Stimulated activated CD4-positive, alpha-beta T cell treated with anti-CD3 and anti-CD28 coated beads, Interleukin-1b, Interleukin-23, amount 100 ng/mL, for 1 hour (primary cell): ENCODE measurements at places on chromosomes 13 and 19.

GRCh38 chr19:16678498-16678897 lies 17.6 kb downstream of the TMEM38A start:
- DNase-seq = no peak

DNA sequence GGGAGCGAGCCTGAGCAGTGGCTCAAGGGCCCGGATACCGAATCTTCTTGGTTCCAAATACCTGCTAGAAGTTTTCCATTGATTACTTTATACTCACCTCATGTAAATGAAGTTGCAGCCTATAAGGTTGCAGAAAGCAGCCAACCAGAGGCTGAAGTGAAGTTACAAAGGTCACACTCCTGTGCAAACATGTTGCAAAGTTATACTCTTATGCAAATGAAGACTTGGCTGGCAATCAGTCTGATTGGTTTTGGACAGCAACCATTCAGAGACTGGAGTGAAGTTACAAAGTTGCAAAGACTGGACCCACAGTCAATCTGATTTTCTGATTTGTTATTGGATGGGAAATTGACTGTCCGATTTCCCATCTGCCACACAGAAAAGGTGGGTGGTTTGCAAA lies 152.5 kb downstream of the GGACT start:
- DNase-seq = no peak

GRCh38 chr13:40666933-40667621 lies 636 bp upstream of the FOXO1 start:
- DNase-seq = no peak

GRCh38 chr19:30183807-30184490 lies 188.2 kb upstream of the ZNF536 start:
- DNase-seq = no peak

DNA sequence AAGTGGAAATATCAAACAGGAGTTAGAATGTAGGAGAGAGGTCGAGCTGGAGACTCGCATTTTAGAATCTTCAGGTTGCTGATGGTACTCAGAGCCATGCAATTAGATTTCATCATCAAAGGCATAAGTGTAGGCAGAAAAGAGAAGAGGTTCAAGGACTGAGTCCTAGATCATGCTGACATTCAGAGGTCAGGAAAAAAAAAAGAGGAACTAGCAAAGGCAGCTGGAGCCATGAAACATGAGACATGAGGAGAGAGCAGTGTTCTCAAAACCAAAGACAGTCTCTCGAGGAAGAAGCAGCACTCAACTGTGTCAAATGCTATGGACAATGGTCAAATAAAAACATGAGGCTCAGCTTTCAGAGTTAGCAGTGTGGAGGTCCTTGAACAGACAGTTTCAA lies 12.4 kb upstream of the TPP2 start:
- DNase-seq = no peak

DNA sequence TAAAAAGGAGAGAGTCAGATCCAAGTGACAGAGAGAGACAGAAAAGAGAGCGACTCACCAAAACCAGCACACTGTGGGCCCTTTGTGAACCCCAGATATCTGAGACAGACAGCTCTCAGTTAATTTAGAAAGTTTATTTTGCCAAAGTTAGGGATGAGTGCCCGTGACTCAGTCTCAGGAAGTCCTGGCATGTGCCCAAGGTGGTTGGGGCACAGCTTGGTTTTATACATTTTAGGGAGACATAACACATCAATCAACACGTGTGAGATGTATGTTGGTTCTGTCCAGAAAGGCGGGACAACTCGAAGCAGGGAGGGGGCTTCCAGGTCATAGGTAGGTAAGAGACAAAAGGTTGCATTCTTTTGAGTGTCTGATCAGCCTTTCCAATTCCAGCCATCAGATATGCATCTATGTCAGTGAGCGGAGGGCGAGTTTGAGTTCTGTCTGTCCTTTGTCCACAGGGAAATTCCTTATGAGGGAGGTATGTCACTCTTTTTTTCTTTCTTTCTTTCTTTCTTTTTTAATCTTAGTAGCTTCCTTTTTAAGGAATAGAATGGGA lies 37.2 kb upstream of the ATP11A start:
- DNase-seq = no peak

DNA sequence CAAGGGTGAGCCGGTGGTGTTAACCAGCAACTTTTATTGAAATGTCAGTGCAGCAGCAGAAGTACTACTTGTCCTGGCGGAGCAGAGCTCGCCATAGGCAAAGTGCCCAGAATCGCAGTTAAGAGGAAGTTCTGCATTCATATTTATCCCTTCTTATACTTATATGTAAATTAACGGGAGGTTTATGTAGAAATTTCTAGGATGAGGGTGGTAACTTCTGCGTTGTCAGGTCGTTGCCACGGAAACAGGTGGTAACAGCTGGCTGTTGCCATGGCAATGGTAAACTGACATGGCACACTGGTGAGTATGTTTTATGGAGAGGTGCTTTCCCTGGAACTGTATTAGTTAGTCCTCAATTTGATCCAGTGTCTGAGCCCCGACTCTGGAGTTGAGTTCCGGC lies 2494.9 kb upstream of the PCDH20 start:
- no peak for DNase-seq

DNA sequence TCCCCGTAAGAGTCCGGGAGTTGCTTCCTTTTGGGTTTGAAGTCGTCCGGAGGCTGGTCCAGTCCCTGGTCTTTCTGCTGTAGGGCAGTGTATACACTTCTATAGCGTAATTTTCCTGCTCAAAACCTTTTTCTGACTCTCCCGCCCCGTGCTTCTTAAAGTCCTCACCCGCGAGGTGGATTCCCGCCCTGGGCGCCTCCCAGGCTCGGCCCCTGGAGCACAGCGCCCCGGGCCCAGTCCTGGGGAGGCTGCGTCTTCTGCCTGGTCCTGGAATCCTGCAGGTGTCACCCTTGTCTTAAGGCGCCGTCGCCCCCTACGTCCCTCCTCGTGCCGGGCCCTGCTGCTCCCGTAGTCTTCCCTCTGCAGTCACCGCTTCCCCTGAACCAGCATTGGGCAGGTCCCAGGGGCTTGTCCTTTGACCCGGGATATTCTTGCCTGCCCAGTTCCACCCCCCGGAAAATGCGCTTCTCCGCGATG lies 34.4 kb upstream of the ZNF808 start:
- no peak for DNase-seq

DNA sequence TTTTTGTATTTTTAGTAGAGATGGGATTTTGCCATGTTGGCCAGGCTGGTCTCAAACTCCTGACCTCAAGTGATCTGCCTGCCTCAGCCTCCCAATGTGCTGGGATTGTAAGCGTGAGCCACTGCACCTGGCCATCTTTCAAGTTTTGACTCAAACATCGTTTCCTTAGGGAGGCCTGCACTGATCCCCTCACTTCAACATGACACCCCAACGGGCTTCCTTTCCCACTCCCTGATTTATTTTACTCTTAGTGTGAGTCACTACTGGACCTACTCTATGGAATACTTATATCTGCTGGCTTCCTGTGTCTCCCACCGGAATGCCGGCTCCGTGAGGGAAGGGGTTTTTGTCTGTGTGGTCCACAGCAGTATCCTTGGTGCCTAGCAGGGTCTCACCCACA lies 4.5 kb upstream of the ADAMTS10 start:
- DNase-seq = no peak

- DNase-seq = no peak
Measured at GRCh38 chr13:79604752-79605151, 123.8 kb downstream of the NDFIP2 start.
